ENCODE measurements at places on chromosomes 7 and 10.
A peak's percentile ranks its signal among the peaks of the same experiment; 100 is the strongest.

DNA sequence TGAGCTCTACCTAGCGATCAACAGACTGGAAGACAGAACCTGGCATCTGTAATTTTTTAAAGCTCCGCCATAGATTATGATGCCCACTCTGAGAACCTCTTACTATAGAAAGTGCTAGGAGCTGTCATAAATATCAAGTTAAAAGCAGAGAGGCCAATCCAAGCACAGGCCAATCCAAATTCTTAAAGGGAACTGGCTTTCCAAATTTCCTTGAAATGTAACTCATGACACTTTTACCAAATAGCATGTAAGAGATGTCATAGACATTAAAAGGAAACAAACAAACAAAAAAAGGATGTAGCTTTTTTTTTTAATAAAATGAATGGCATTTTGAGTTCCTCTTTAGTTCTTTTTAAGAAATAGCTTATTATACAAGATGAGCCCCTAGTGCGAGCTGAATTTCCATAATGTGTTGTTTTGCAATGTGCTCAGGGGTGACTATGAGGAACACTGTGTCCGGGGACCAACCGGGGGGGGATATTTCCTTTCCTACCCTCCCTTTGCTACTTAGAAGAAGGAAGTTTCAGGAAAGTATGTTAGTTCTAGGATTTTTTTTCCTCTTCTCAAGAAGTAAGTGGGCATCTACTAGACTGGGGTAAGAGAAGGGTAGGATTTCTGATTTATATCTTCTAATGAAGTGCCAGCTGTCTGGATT, 23.7 kb upstream of the MRC1 start:
- DNase-seq: no peak

- no peak for DNase-seq
Measured at GRCh38 chr10:52811776-52812175, 39.2 kb upstream of the MBL2 start.

GRCh38 chr10:88390041-88390440, 193.1 kb downstream of the RNLS start:
- DNase-seq: no peak

- no peak for DNase-seq
Measured at GRCh38 chr10:111833251-111833650, 350.3 kb downstream of the GPAM start.

DNA sequence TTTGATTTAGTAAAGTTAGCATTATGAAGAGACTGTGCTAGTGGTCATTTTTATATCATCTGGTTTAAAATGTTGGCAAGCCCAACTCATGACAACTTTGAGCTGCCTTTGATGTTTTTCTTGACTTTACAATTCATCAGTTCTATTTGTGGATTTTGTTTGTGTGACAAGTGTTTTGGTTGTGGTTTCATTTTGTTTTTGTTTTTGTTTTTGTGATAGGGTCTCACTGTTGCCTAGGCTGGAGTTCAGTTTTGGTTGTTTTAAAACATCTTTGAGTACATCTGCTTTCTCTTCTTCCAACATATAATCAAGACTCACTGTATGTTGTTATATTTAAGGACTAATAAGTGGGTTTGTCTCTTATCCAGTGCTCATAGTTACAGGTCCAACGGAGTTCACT, 17.6 kb upstream of the SFR1 start:
- no peak for DNase-seq

DNA sequence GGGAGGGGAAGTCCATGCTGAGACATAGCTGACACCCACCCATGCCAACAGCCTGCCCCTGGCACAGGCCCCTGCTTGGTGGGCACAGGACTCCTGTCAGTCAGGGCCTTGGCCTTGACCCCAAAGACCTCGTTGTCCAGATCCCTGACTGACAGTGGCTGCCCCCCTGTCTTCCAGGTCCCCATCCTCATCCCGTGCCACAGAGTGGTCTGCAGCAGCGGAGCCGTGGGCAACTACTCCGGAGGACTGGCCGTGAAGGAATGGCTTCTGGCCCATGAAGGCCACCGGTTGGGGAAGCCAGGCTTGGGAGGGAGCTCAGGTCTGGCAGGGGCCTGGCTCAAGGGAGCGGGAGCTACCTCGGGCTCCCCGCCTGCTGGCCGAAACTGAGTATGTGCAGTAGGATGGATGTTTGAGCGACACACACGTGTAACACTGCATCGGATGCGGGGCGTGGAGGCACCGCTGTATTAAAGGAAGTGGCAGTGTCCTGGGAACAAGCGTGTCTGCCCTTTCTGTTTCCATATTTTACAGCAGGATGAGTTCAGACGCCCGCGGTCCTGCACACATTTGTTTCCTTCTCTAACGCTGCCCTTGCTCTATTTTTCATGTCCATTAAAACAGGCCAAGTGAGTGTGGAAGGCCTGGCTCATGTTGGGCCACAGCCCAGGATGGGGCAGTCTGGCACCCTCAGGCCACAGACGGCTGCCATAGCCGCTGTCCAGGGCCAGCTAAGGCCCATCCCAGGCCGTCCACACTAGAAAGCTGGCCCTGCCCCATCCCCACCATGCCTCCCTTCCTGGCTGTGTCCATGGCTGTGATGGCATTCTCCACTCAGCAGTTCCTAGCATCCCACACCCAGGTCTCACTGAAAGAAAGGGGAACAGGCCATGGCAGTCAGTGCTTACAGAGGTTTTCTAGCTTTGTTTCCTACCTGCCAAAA, 197.2 kb downstream of the EBF3 start:
- DNase-seq: no peak

- peak; percentile 85 for DNase-seq
Measured at GRCh38 chr7:36280840-36281812, 108.5 kb upstream of the ANLN start.

DNA sequence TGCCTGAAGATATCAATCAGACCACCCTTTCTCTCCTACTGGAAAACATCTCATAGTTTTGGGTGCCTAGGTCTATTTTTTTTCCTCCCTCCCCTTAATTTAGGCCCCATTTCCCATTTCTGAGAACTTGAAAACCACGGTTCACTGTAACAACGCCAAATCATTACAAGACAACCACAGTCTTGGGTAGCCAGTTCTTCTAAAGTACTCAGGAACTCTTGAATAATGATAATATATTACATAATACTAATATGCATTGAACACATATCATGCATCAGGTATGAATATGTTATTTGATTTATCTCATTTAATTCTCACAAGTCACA, 185.1 kb upstream of the ADO start:
- DNase-seq: no peak

- DNase-seq: no peak
Measured at GRCh38 chr7:30091987-30092386, 42.8 kb upstream of the MTURN start.

- no peak for DNase-seq
Measured at GRCh38 chr10:34281661-34282582, 533.2 kb downstream of the PARD3 start.

- DNase-seq: no peak
Measured at GRCh38 chr10:78491812-78492211, 458.1 kb downstream of the RPS24 start.

DNA sequence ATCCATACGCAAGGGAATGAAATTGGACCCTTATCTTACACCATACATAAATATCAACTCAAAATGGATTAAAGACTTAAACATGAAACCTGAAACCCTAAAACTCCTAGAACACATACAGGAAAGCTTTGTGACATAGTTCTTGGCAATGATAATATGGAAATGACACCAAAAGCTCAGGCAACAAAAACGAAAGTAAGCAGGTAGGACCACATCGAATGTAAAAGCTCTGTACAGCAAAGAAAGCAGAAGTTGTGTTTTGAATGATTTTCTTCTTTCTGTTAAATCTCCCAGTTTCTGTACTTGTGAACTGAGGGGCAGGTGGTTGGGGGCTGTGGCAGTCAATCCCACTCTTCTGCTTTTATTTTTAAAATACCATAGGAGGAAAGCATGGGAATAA, 368.4 kb upstream of the PODXL start:
- DNase-seq: no peak

GRCh38 chr10:33534416-33534815, 199.9 kb upstream of the NRP1 start:
- no peak for DNase-seq

GRCh38 chr10:80759693-80760092, 222.0 kb downstream of the SH2D4B start:
- DNase-seq: no peak

DNA sequence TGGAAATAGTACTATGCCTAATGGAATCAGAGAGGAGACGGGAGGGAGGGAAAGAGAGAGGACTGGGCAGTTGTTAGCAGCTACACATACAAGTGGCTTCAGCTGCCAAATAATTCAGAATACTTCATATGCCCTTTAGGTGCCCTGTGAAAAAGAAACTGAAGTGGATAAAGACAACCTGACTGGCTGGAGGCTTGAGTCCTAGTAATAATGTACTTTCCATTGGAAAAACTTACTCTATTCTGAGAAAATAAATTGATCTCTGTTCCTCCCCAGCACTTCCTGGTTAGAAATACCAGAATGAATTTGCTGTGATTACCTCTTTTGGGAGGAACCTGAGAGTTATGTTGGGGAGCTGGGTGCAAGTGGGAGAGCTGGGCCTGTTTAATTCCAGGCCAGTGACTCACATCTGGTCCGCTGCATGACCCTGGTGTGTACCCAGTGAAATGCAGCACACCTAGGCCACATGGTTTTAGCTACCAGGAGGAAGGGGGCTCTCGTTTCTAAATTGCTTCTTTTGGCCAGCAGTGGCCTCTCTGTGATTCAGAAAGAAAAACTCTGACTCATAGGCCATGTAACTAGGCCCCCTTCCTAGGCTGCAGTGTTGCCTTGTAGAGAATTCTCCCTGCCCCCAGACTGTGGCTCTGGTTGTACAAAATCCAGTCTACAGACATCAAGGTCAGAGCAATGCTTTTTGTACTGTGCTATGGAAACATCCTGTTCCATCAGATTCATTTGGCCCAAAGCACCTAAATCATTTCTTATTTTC, 6.5 kb downstream of the AGFG2 start:
- no peak for DNase-seq

DNA sequence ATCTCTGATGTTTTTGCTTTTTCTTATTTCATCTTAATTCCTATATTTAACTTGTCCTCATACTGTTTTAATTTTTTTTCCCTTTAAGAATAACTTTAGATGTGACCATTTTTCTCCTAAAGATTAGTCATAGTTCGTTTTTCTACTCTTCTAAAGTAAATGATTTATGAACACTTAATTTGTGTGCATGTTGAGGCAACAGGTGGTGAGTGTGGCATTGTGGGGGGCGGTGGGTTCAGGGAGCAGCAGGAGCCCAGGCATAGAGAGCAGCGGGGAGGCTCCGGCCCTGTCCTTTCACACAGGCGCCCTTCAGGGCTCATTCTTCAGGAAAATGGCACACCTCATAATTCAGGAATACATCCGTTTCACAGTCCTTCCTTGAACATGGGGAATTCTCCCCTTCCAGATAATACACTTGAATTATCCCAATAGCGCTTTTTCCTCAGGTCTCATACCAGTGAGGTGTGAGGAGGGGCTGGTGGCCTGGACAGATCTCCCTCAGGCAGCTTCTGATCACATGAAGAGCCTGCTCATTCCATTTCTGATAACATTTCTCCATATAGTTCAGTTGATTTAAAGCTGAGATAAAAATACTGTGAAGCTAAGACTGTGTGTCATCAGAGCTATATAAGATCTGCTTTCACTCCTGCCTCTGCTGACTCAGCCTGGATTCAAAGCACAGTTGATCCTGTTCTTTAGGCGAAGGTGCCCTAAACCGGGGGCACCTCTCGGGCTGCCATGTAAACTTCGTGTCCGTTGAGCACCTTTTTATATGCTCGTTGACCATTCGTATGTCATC, 40.2 kb downstream of the CUL1 start:
- no peak for DNase-seq

GRCh38 chr10:104928734-104929133, 287.6 kb downstream of the SORCS3 start:
- DNase-seq: no peak

DNA sequence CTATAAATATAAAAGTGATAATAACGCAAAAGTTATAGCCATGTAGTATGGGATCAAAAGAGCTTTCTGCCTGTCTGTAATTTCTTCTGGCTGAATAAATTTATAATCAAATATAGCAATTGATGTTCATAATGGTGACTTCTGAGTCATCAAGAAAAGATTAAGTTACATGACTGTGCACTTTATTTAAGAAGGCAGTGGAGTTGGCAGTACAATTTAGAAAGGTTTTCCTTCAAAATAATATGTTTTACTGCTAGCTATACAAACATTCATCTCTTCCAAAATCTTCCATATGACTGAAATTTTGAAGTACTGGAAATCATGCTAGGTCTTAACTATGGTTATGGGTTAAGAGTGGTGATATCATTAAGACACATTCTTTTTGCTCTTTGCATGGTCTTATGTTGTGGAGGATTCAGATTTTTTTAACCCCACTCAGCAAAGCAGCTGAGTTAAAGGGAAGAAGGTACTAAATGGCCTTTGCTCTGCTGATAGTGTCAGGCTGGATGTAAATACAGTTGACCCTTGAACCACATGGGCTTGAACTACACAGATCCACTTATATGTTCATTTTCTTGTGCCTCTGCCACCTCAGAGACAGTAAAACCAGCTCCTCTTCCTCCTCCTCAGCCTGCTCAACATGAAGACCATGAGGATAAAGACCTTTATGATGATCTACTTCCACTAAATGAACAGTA, 323.6 kb downstream of the BBS9 start:
- DNase-seq: no peak

DNA sequence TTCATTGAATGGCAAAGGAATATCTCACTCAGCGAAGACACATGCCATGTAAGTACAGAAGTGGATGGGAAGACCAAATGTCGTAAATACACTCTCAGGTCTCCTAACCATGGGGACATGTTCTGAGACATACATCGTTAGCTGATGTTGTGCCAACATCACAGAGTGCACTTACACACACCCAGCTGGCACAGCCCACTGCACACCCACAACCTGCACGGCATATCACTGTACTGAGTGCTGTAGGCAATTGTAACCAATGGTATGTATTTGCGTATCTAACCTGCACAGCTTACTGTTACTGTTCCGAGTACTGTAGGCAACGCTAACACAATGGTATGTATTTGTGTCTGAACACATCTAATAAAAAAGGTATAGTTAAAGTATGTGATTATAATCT, 550.4 kb downstream of the PTPRN2 start:
- DNase-seq: no peak

DNA sequence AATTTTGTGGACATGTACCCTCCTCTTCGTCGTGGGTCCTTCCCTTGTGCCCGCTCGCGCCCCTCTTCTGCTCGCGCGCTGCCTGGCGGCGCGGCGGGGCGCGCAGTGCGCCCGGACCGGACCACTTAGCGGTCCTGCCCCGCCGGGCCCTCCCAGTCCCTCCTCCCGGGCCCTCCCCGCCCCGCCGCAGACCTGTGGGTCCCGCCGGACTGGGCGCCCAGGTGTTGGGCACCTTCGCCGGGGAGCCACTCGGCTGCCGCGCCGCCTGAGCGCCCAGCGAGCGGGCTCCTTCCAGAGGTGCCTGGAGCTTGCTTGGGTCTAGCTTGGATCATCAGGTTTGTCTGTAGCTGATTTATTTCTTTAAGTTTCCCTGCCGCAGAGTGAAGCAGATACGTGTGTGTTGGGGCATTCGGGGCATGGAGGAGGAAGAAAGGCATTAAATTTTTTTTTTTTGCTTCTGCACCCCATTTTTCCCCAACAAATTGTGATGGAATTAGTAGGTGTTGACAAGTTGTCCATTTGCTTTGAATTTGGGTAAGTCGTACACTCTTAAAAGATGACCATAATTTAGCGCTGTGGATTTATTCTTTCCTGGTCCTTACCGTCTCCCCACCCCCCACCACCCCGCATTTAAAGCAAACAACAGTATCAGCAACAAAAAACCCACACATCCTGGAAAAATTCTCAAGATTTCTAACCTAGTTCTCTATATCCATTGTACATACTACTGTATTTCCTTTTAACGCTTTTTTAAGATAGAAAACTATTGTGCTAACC, 905 bp downstream of the C1GALT1 start:
- DNase-seq: peak; percentile 70
